ENCODE measurements at places on chromosomes 5 and 9. TPM values are rescaled to one million over a fixed set of nuclear protein-coding genes. Genes with fewer than 3 reads are reported as not detected.

The ANKRD31 gene
- polyA plus RNA-seq = 0.02 TPM

The SLC27A6 gene
- 0.04 TPM for polyA plus RNA-seq

The IL4 gene
- not detected for polyA plus RNA-seq

The TNFSF8 gene
- not detected for polyA plus RNA-seq

The SLC24A2 gene
- not detected for polyA plus RNA-seq

The PCDHB12 gene
- polyA plus RNA-seq = 0.32 TPM

The STK32A gene
- 0.12 TPM for polyA plus RNA-seq

The CATSPER3 gene
- 0.22 TPM for polyA plus RNA-seq

The ABLIM3 gene
- 52.6 TPM for polyA plus RNA-seq

The TEK gene
- polyA plus RNA-seq = 35.2 TPM

The DNAH5 gene
- polyA plus RNA-seq = 12.4 TPM

The IL5 gene
- polyA plus RNA-seq = not detected

Data from AG04450 (cell line).